Cardiac septum (tissue), 1 donor: ENCODE measurements at places on chromosomes 16 and 17.

DNA sequence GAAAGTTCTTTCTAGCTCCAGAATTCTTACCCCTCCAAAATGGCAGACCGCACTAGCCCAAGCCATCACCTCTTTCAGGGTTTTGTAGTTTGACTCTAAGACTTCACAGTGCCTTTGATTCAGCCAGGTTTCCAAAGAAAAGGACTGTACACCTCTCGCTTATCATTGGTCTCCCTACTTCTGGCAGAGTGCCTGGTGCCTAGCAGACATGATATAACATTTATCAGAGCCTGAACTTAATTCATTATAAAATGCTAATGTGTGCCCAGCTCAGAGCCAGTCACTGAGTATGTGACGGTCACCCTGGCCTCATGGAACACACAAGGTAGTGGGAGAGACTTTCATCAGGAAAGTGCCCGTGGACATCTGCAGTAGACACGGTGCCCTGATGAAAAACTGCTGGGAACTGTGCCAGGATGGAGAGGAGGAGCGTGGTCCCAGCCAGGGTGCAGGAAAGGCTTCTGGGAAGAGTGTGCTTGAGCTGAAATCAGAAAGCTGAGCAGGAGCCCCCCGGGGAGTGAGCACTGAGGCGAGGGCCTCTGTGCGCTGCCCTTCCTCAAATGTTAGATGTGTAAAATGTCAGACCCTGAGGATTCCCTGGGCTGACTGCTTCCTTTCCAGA lies 34.3 kb upstream of the LGALS9 start:
- DNase-seq = no peak

- DNase-seq = no peak
These were observed 170.6 kb downstream of the GSG1L start for GRCh38 chr16:27892879-27893278.

- no peak for DNase-seq
These were observed 19.6 kb upstream of the CCL1 start for GRCh38 chr17:34382621-34383124.

GRCh38 chr16:87063543-87063942 lies 253.6 kb downstream of the C16orf95 start:
- DNase-seq = peak; percentile 19

- no peak for DNase-seq
These were observed 18.5 kb downstream of the RGS9 start for GRCh38 chr17:65155622-65156021.

GRCh38 chr16:87409781-87410180 lies 17.6 kb downstream of the MAP1LC3B start:
- no peak for DNase-seq

DNA sequence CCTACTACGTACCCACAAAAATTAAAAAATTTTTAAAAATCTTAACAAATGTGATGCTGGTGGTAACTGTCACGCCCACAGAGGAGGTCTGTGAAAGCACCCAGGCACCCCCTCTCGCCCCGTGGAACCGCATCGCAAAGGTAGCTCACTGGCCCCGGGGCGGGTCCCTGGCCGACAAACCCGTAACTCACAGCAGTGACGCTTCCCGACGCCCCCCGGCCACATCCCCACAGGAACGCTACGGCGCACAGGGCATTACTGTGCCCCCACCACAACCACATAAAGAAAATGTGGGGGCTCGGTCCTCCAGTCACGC lies 366 bp downstream of the ANKS3 start:
- DNase-seq = no peak

DNA sequence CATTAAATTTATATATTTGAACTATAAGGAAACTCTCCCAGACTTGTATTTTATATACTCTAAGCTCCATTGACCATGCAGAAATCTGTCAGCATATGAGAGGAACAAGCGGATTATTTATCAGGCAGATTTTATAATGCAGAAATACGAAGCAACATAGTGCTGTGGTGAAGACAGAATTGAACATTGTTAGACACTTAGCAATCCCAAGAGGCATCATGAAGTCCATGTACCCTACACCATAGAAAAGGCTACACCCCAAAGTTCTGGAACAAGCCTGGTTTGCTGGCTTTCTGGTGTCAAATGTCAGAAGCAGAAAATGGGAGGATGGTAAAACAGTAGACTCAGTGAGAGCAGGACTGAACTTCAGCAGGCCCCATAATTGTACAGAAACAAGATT lies 241.1 kb downstream of the PRKCA start:
- DNase-seq = no peak

DNA sequence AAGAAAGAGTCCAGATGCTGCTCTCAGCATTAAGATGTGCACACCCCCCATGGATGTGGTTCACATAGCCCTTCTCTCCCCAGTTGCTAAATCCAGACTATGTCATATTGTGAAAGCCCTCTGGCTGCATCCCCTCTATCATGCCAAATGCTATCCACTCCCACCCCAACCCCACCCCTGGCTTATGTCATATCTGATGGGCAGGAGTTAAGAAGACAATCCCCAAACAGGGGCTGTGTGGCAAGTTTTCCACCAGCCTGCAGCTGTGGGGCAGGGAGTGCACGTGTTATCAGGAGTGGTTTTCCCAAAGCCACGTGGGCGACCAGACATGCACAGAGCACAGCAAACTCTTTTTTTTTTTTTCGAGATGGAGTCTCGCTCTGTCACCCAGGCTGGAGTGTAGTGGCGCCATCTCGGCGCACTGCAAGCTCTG lies 10.0 kb downstream of the FAM117A start:
- DNase-seq = no peak

DNA sequence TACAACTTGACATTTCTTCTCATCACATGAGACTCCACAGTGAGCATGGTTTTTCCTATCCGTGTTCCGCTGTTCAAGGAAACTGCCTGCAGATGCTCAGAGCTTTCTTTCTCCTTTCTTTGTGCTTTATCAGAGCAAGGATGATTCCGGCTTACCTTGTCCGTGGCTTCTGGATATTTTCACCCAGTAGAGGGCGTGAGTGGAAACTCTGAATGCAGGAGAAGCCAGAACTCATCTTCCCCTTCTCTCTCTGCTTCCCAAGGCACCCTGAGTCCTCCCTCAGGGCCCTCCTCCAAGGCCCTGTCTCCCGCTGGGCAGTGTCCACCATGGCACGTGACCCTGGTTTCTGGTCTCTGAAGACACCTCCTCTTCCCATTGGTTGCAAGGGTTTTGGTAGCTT lies 721.1 kb upstream of the RBFOX1 start:
- DNase-seq = no peak

- DNase-seq = no peak
These were observed 82.0 kb upstream of the PLCG2 start for GRCh38 chr16:81696961-81697615.

- DNase-seq = no peak
These were observed 4.9 kb upstream of the ANKRD40CL start for GRCh38 chr17:50771991-50772785.

DNA sequence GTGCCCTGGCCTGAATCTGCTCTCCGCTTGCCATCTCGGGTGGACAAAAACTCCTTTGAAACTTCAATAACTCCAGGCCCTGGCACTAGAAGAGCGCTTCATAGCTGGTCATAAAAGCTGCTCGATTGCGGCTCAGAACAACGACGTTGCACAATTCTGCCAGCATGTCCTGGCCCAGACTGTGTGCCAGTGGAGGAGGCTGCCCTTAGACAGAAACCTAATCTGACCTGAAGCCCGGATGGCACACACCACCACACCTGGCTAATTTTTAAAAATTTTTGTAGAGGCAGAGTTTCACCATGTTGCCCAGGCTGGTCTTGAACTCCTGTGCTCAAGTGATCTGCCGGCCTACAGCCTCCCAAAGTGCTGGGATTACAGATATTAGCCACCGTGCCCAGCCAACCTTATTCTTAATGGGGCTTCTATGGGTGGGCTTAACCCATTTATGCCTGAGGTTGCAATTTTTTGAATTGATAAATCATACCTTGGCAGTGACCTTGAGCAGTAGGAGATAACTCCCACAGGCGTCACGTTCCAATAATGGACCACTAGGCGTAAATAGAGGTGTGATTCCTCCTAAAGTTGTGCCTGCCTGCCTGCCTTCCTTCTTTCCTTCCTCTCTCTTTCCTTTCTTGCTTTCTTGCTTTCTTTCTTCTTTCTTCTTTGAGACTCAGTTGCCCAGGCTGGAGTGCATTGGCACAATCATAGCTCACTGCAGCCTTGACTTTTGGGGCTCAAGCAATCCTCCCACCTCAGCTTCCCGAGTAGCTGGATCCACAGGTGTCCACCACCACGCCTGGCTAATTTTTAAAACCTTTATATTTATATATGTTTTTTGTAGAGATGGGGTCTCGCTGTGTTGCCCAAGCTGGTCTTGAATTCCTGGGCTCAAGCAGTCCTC lies 1.1 kb upstream of the PPL start:
- DNase-seq = no peak

- DNase-seq = no peak
These were observed 18.0 kb upstream of the DBNDD1 start for GRCh38 chr16:90037276-90037675.

DNA sequence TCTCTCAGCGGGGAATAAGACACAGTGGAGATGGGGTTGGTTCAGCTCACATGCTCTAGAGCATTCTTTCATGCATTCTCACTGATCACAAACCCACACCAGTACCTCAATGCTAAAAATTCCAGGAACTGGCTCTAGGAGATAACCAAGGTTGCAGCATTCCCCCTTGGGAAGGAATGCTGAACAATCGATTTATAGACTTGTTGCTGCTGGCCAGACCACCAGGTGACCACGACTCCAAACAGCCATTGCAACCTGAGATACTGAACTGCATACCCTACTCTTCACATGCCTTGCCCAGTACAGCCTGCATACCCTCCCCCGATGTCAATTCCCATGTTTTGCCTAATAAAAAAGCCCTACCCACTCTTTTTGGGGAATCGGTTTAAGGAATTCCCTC lies 75.1 kb upstream of the GPRC5B start:
- DNase-seq = no peak

DNA sequence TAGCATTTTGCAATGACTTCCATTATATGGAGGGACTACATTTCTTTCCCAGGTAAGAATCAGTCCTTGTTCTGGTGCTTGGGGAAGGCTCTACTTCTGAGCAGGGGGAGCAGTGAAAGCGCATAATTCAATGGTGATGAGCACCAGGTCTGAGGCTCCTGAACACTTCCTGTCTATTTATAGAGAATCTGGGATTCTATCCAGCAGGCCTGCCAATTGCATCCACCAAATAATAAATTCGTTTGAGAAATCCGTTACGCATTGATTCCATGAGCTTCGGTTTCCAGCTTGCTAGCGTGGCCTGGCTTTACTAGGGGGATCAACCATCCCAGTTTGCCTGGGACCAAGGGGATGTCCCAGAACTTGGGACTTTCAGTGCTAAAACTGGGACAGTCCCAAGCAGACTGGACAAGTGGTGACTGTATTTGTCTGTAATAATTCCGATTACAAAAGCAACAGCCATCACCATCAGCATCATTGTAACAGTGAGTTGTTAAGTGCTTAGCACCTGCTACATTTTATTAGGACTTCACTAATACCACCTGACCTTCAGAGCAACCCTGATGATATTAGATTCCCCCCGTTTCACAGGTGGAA lies 349.9 kb downstream of the MAF start:
- peak; percentile 12 for DNase-seq

- no peak for DNase-seq
These were observed 802 bp downstream of the SETD6 start for GRCh38 chr16:58515871-58516767.

- no peak for DNase-seq
These were observed 103.0 kb downstream of the RAB11FIP4 start for GRCh38 chr17:31494259-31495021.

GRCh38 chr16:86452451-86452850 lies 57.9 kb upstream of the FOXF1 start:
- no peak for DNase-seq

DNA sequence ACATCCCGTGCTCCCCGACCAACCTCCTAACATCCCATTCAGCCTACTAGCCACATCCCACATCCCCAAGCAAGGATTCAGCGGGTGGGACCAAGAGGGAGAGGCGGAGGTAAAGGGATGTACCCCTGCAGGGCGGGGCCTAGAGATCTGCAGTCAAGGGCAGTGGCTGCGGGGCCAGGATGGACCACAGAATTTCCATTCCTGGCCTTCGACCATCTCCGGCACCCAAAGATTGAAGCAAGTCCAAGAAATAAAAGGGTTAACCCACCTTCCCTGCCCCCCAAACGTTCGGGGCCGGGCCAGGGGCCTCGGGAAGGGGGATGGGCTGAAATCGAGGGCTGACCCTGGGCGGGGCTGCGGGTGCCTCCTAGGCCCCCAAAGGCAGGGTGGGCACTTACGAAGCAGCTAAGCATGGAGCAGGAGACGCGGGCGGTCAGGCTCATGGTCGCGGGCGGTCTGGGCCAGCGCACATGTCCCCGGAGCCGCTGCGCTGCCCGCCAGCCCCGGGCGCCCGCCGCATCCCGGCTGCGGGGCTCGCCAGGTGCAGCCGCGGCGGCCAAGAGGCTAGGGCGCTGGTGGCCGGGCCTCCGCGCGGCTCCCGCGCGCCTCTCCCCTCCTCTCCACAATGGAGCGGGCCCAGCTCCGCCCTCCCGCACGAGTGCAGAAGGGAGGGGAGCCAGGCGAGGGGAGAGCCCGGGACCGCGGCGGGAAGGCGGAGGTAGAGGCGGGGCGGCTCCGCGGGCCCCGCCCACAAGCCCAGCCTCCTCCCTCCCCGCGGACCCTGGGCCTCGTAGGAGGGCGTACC lies at the start of gene MTMR4:
Gene MTMR4 (minus strand): TSS at position 674 of the 805 bp plus-strand sequence. CDS start 231 bp downstream, at position 443.
- peak; percentile 93 for DNase-seq

DNA sequence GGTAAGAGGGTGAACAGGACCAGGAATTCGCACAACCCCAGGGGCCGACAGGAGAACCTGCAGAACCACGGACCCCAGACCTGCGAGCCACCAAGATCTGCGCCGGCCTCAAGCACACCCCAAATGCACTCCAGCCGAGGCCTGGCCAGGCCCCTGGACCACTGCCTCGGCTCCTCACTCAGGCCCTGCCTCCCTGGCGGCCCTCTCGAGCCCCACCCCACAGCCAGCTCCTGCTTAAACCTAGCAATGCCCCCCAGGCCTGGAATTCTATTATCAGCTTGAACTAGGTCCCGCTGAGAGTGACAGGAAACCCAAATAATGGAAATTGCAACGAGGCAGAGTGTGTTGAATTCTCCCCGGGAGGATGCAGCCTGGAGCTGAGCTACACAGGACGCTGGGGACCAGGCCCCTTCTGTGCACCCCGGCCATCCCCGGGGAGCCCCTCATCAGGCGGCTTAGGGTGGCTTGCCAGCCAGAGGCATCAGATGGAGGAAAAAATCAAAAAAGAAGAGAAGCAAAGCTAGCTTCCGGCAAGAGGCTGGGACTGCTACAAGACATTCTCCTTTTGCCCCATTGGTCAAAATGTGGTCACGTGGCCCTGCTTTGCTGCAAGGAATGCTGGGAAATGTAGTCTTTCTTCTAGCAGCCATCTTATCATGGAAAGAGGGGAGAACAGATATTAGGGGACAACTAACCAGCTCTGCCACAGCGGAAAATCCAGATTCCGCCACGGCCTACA lies 2.4 kb upstream of the ENPP7 start:
- peak; percentile 91 for DNase-seq

DNA sequence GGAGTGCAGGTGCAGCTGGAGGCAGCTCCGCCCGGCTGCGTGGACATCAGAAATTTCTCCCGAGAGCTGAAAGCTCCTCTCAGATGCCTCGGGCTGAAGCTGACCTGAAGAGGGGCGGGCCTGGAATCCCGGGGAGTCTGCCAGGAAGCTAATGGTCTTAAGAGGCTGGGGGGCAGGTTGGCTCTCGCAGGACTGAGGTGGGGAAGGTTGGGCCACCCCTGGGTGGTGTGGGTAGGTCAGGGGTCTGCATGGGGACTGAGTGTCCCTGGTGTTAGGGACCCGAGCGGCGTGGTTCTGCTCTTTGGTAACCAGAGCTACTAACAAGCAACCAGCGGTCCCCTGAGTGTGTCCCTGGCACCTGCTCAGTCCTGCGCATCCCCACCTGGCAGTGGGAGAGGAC lies 3.5 kb downstream of the CHMP6 start:
- DNase-seq = no peak

- no peak for DNase-seq
These were observed 8.5 kb upstream of the YPEL3 start for GRCh38 chr16:30104492-30104891.
